ENCODE measurements at places on chromosomes 11 and 22. TPM values are rescaled to one million over a fixed set of nuclear protein-coding genes. Genes with fewer than 3 reads are reported as not detected.

Gene DGCR6
- 1.2 TPM for total RNA-seq

Gene MGAT3
- 0.13 TPM for total RNA-seq

Gene ZNRF3
- total RNA-seq: 4.2 TPM

Gene GRAMD1B
- total RNA-seq: 7.2 TPM

Gene PATE2
- 0.13 TPM for total RNA-seq

Gene UBASH3B
- total RNA-seq: 36.0 TPM
